ENCODE measurements at places on chromosomes 2 and 18.

GRCh38 chr2:50770299-50770698 is 261.6 kb downstream of the NRXN1 start:
- DNase-seq: no peak

DNA sequence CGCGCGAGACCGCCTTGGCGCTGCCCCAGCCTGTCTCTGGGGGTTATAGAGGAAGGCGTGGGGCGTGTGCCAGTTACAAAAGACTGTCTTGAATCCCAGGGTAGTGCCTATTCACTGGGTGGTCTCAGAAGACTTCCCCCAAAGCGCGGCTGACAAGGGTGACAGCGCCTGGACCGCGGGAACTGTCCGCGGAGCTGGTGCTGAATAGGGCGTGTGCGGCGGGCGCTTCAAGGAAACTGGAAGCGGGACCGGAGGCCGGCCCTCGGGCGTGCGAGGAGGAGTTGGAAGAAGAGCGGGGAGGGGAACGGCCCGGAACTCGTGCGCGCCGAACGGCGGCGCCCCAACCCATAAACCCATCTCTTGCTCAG is 2.3 kb downstream of the EGR4 start:
- DNase-seq: peak; percentile 76

DNA sequence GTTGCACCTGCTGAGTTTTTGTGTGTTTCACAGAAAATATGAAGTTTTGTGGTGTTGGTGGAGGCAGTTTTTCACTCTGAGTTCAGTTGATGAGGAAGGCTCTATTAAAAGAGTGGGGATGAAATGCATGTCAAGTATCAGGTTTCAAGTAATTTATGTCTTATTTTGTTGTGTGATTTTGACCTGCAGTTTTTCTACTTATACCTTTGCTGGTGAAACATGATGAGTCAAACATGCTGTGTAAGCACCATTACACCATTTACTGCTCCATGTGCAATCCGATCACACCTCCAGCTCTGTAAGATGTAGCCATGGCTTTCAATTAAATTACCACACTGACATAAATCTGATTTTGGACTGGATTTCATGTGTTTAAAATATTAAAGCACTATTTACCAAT is 174.5 kb upstream of the ZEB2 start:
- DNase-seq: no peak

- DNase-seq: no peak
Measured at GRCh38 chr2:127929449-127929848, 43.7 kb upstream of the AMMECR1L start.

- no peak for DNase-seq
Measured at GRCh38 chr2:4454907-4455306, 751.5 kb downstream of the DCDC2C start.
